ENCODE measurements at places on chromosomes 11 and 22.

DNA sequence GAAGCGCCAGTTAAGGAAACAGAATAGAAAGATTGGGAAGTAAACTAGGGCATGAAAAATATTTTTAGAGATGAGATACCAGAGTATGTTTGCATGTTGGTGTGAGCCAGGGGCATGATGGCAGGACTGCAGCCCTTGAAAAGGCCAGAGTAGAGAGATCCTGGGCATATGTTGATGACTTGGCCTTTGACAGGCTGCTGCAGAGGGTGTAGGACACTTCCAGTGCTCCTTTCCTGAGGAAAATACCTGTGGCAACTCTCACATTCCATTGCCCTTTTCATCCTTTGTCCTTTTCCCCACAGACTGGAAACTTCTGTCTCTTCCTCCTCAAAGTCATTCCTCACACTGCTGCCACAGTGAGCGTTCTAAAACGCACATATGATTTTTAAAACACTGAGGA, 150.7 kb upstream of the CCDC90B start:
- DNase-seq, result no peak

GRCh38 chr11:20013346-20014066, 146.8 kb downstream of the DBX1 start:
- DNase-seq, result no peak

- peak; percentile 64 for DNase-seq
These were observed 17.2 kb downstream of the POLR3H start for GRCh38 chr22:41526830-41527799.

GRCh38 chr11:11313426-11313825, 39.6 kb downstream of the CSNK2A3 start:
- DNase-seq, result no peak

- no peak for DNase-seq
These were observed 5.1 kb upstream of the TP53AIP1 start for GRCh38 chr11:128947773-128948172.

GRCh38 chr11:35751664-35752061, 89.1 kb downstream of the TRIM44 start:
- no peak for DNase-seq

Measured in stimulated activated CD8-positive, alpha-beta memory T cell treated with anti-CD3 and anti-CD28 coated beads, Interleukin-15, amount 100 ng/mL, for 24 hours (primary cell).